ENCODE measurements at places on chromosomes 2 and 18.

- DNase-seq = no peak
These were observed 191.9 kb upstream of the SALL3 start for GRCh38 chr18:78787751-78788150.

DNA sequence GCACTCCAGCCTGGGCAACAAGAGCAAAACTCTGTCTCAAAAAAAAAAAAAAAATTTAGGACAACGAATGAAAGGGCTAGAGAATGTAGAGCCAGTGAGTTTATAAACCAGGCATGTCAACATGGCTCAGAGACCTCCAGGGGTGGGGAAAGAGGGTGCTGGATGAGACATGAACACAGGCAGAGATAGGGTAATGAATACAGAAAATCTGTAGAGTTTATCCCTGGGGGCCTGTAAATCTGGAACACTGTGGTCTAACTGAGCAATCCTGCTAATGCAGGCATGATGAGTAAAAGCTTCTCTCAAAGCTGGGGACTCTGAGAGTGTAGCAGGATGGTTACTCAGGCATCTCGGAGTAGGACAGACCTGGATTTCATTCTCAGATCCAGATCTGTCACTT lies 59.2 kb upstream of the IGFBP2 start:
- DNase-seq = no peak

- no peak for DNase-seq
These were observed 8.2 kb downstream of the CNNM3 start for GRCh38 chr2:96824079-96824870.

DNA sequence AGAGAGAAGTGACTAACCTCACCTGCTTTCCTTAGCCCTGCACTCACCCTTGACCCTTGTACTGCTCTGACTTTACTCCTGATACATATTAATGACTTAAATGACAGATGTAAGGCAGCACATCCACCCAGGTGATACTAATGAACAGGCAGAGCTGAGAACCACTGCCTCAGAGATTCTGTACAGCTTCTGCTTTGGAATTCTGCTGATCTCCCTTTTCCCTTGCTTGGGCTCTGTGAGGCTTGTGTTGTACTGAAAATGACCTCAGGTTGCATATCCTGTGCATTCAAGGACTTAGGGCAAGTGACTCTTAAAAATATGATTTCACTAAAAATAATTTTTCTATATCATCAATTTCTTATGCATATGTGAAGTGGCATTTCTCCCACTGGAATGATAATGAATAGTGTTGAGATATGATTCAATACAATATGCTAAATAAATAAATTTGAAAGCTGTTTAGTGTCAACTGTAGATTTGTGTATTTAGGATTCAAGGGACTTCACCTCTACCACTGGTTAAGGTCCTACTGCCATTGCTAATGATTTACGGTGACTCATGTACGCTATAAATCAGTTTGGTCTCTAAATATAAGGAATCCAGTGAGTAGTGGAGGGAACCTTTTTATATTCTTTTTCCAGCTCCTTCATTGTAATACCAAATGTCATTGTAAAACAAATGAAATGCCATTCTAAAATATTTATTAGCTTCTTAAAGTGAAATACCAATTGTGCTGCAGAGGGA lies 328.3 kb downstream of the SOCS6 start:
- DNase-seq = no peak

- DNase-seq = no peak
These were observed 13.4 kb downstream of the SPTBN1 start for GRCh38 chr2:54469484-54470053.

GRCh38 chr2:69717861-69718273 lies 24.1 kb upstream of the ANXA4 start:
- DNase-seq = no peak

- no peak for DNase-seq
These were observed 16.1 kb downstream of the SERPINB5 start for GRCh38 chr18:63492851-63493250.

- DNase-seq = no peak
These were observed 11.3 kb upstream of the AGXT start for GRCh38 chr2:240857039-240858008.

- DNase-seq = no peak
These were observed 39.1 kb downstream of the PGAP1 start for GRCh38 chr2:196887431-196887830.

DNA sequence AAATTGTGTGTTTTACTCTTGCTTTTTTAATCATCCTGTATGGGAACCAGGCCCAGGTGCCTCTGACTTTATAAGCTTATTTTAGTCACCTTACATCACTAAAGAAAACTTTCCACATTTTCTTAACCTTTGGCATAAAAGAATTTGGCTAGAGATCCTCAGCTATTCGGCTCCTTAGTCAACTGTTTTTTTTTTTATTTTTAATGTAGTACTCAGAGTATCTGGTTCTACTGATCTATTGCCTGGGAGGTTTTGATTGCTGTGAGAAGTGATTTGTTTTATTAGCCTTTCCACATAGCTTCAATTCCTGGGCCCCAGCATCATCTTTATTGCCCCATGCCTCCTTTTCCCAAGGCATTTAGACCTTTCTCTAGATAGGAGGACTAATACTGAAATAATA lies 121.0 kb downstream of the MYO1B start:
- DNase-seq = no peak

- no peak for DNase-seq
These were observed 100.9 kb downstream of the SH3BP4 start for GRCh38 chr2:235052514-235053354.

DNA sequence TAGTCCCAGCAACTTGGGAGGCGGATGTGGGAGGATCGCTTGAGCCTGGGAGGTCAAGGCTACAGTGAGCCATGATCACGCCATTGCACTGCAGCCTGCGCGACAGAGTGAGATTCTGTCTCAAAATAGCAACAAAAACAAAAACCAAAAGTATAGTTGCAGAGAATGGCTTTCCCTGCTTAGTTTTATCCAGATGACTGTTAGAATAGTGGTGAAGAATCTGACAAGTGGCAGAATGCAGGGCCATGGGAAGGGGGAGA lies 53.8 kb downstream of the NEDD4L start:
- no peak for DNase-seq

DNA sequence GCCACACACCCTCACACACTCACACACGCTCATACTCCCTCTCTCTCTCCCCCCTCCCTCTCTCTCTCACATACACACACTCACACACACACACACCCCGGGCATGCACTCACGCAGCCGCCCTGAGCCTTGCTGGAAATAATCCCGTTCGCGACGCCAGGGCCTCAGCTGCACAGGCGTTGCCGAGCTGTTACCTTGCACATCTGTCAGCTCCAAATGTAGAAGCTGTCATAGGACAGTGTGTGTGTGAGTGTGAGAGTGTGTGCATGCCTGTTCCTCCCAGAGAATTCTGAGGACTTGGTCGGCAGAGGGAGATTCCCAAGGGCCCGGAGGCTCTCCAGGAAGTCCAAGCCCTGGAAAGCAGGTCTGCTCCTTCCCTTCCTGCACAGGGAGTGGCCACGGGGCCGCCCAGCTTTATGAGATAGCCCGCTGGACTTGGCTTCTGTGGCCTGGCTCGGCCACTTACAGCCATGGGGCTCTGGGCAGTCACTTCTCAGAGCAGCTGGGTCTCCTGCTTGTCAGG lies 8.6 kb downstream of the SPR start:
- DNase-seq = no peak

- DNase-seq = no peak
These were observed 24.4 kb downstream of the PKP4 start for GRCh38 chr2:158481116-158481515.

- no peak for DNase-seq
These were observed 76.1 kb upstream of the MC4R start for GRCh38 chr18:60448487-60449267.

DNA sequence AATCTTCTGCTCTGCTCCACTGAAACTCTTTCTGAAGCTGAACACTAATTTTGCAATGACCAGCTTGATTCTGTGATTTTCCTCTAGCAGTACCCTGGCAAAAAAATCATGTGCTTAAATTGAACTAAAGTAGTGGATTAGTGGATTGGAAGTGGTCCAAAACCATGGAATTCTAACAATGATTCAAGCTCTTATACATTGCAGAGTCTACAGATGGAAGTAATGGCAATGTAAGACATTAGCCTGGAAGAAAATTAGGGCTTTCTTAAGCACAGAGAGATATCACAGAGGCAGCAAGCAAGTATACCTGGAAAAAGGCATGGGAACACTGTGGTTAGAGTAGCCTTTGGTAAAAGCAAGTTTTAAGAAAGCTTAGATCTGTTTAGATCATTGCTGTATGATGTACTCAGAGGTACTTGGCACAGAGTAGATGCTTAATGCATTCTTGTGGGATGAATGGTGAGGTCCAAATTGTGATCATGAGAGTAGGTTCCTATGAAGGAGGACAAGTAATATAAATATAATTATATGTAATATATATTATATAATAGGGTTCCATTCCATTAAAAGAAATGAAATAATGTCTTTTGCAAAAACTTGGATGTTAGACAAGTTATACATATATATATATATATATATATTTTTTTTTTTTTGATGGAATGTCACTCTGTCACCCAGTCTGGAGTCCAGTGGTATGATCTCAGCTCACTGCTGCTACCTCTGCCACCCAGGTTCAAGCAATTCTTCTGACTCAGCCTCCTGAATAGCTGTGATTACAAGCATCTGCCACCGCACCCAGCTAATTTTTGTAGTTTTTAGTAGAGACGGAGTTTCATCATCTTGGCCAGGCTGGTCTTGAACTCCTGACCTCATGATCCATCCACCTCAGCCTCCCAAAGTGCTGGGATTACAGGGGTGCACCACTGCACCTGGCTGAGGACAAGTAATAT lies 172.2 kb upstream of the SCN7A start:
- no peak for DNase-seq

- no peak for DNase-seq
These were observed 984.5 kb upstream of the CDH2 start for GRCh38 chr18:29161429-29161828.

DNA sequence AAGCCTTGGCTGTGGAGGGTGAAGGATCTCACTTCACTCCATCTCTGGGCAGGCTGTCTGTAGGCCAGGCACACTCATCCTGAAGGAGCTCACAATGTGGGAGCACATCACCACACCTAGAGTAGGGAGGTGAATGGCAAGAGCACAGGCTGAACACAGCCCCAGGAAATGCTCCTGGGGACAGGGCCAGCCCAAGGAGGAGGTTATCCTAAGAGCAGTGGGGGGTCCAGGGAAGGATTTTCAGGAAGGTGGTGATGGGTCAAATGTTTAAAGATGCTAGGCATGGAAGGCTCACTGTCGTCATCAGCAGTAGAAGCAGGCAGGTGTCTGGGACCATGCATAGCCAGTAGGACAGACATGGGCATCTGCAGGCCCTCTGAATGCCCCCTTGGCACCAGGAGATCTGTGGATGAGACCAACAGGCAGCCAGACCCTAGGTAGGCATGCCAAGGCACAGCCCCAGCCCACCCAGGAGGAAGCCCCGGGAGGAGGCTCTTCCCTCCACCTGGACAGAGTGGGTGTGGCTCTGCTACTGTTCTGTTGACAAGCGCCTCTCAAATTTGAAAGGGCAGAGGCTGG lies 91.7 kb upstream of the RAB6C start:
- DNase-seq = no peak

- no peak for DNase-seq
These were observed 47.7 kb upstream of the YWHAQ start for GRCh38 chr2:9678544-9678943.

- DNase-seq = peak; percentile 84
These were observed at the start of gene ADRA2B for GRCh38 chr2:96116424-96116878. TSS of gene ADRA2B (minus strand) at chr2:96116571. CDS start at chr2:96116149, 422 bp downstream.

- no peak for DNase-seq
These were observed 554 bp downstream of the PFN4 start for GRCh38 chr2:24122366-24123194.

DNA sequence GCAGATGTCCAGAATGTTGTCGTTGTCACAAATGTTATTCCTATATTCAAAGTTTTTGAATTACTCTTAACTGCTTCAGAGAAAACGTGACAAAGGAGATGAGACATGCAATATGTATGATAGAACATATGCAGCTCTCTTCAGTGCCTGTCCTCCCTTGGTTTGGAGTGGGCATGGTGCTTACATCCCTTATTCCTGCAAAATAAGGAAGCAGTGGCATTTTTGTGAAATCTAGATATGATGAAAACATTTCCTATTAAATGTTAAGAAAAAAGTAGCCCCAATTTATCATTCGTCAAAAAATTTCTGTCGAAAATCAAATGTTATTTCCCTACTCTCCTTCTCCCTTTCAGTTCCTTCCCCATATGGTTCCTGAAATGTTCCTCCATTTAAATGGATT lies 457.5 kb upstream of the FANCL start:
- DNase-seq = no peak

GRCh38 chr2:47323009-47323821 lies 79.7 kb upstream of the MSH2 start:
- peak; percentile 37 for DNase-seq

- DNase-seq = no peak
These were observed 7.4 kb downstream of the PMAIP1 start for GRCh38 chr18:59907172-59907571.

DNA sequence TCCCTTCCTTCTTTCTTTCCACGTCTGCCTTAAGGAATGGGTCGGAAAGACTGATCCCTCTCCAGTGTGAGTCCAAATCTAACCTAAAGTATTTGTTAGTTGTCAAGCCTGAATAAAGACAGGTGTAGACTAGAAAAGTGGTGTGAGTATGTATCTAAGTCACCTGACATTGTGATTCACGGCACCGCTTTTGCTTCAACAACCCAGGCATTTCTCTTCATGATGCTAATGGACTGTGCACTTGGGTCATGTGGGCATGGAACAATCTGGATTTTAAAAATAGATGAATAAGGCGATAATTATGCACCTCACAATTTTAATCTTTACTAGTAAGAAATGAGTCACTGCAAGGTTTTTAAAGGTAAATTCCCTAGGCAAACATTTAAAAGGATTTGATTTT lies 107.5 kb downstream of the LIPG start:
- no peak for DNase-seq

- no peak for DNase-seq
These were observed 22.7 kb upstream of the ACTG2 start for GRCh38 chr2:73870084-73870483.

DNA sequence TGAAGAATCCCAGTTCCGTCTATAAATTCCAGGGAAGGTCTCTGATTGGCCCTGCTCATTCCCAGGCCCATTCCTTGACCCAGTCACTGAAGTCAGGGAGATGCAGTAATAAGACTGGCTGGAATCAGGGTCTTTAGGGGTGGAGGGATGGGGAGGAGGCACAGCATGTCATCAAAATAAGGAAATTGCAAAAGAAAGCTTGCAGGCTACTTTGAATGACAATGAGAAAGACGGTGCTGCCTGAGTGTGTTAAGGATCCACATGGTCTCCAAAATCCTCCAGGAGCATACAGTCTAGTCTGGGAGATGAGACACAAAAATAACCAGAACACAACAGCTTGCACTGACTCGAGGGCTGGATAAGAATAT lies 2.0 kb upstream of the DES start:
- DNase-seq = no peak

GRCh38 chr2:203625701-203626100 lies 80.7 kb upstream of the CD28 start:
- no peak for DNase-seq

Measured in activated CD4-positive, alpha-beta T cell treated with anti-CD3 and anti-CD28 coated beads for 4 hours (primary cell).